CD4-positive, alpha-beta T cell treated with Interleukin-1 beta for 1 hour (primary cell): ENCODE measurements at places on chromosomes 11 and 22.

- no peak for DNase-seq
Measured at GRCh38 chr11:96006037-96006436, 82.1 kb upstream of the MTMR2 start.

DNA sequence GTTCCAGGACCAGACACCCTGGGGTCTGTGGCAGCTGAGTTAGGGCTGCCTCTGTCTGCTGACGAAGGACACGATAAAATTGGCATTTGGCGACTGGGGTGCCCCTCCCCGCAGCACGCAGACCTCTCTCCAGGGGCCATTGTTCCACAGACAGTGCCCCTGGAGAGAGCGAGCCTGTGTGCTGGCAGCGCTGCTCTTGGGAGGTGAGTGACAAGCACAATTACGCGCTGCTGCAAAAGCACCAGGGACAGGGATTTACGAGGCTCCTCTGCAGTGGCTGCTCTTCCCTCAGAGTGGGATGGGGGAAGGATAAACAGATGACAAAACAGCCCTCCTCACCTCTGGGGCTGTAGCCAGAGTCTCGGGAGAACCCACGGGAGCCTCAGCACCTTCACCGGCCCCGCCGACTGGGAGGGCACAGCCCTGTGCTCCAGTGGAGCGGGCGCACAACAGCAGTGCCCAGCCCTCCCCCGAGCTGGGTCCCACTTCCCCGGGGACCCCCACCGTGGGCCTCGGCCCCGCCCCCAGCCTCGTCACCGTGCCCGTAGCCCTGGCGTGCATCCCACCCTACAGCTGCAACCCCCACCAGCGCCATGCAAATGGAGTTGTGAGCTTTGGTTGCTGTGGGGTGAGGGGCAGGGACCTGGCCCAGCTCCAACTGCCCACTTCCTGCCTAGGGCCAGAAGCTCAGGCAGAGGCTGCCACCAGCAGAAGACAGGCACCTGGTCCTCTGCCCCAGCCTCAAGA, 19.6 kb downstream of the CHID1 start:
- no peak for DNase-seq

GRCh38 chr22:20444325-20444724, 6.7 kb upstream of the SCARF2 start:
- DNase-seq = no peak

DNA sequence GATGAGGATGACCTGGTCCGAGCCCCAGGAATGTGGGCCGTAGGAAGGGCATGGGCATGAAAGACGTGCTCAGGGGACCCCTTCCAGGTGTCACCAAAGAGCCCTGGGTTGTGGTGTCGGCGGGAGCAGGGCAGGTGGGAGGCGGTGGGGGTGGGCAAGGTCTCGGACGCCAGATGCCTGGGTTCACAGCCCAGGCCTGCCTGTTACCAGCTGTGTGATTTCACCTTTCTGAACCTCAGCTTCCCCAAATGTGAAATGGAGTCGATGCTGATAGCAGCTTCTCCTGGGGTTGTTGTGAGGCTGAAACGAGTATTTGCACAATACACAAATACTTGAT, 42.9 kb upstream of the MYEOV start:
- DNase-seq = no peak

- DNase-seq = peak; percentile 79
Measured at GRCh38 chr11:64165842-64166635, at the start of gene MACROD1. Gene MACROD1 (minus strand): TSS chr11:64166113. CDS start chr11:64165994, 119 bp downstream.

DNA sequence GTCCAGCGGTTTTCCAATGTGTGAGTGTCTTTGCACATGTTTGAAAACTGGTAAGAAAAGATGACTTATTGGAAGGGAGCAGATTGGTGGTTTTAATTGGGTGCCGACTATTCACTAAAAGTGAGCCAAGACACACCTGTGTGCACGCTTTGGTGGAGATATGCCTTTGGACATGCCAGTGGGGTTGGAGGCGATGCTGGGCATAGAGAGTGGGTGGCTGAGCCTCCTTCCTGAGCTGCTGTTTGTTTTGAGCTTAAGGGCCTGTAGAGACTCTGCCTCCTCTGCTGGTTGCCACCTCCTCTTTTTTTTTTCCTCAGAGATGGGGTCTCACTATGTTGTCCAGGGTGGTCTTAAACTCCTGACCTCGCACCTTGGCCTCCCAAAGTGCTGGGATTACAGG, 9.5 kb downstream of the IGHMBP2 start:
- no peak for DNase-seq
